ENCODE measurements at places on chromosomes 4 and X. TPM values are rescaled to one million over a fixed set of nuclear protein-coding genes. Genes with fewer than 3 reads are reported as not detected.

DNA sequence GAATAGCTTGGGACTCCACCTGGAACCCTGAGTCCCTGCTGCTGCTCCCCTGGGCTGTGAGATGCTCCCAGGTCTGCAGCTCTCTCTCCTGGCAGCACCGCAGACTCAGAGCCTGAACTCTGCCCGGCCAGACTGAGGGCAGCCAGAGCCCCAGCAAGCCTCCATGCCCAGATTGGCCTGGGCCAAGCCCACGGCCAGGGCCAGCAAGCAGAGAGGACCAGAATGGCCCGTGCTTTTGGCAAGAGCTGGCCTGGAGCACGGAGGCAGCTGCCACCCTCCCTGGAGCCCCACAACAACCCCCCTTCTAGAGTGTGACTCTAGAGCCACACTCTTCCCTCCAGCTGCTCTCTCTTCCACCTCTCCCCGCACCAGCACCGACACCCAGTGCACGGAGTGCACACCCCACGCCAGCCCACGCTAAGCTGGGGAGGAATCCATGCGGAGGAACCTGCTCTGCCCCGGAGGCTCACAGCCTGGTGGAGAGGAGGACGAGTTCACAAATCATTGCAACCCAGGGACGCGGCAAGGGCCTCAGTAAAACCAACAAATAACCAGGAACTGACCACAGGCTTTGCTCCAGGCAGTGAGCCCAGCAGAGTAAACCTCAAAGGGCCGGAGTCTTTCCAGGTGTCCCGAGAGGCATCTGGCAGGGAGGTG lies 110.3 kb downstream of the HMX1 start:
- DNase-seq, result no peak
- H3K36me3 ChIP-seq, result no peaks in the 10 kb centered on the region
- no peaks in the 10 kb centered on the region for H3K4me1 ChIP-seq
- no peaks in the 10 kb centered on the region for H3K27me3 ChIP-seq

GRCh38 chrX:70001269-70001668 lies 48.5 kb downstream of the AWAT2 start:
- H3K4me1 ChIP-seq, result no peaks in the 10 kb centered on the region
- H3K36me3 ChIP-seq, result no peaks in the 10 kb centered on the region
- H3K27ac ChIP-seq, result no peak overlapping the region
- no peaks in the 10 kb centered on the region for H3K27me3 ChIP-seq
- no peak for DNase-seq

GRCh38 chr4:129994715-129995114 lies 898.8 kb downstream of the C4orf33 start:
- no peak for DNase-seq
- H3K4me1 ChIP-seq, result no peaks in the 10 kb centered on the region
- no peaks in the 10 kb centered on the region for H3K36me3 ChIP-seq
- H3K27me3 ChIP-seq, result no peaks in the 10 kb centered on the region

The OTUD4 gene
- 34.4 TPM for total RNA-seq

The HTN1 gene
- total RNA-seq, result not detected
